ENCODE measurements at places on chromosomes 4 and X.

DNA sequence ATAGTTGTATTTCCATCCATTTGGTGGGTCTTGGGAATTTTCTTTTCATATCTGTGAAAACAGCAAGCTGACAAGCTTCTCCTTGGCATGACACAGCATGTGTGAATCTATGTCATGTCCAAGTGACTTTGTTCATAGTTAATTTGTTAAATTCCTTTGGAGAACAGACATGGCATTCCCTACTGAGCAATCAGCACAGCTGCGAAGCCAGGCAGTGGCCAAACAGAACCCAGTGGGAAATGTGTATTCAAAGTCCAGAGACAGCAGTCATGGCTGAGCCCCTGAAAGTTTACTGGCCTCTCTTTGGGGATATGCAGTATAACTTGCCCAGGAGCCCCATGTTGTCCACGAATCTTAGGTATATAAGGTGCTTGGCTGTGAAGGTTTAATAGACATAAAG lies 474.7 kb downstream of the NKX6-1 start:
- DNase-seq = no peak

DNA sequence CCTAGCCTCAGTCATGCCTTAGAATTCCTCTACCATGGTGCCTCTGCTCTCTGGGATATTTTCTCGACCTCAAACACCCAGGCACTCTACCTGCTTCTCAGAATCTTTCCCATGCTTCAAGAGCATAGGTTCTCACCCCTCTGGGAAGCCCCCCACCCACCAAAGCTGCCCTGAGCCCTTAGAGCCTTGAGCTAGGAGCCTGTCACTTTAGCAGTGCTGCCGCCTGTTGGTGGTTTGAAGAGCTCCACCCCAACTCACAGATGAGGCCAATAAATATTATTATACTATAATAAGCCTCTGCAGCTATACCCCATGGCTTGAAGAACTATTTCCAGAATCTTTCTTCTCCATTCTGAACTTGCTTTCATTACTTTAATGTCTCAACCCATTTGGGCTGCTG lies 109.7 kb downstream of the RTL5 start:
- DNase-seq = no peak

GRCh38 chr4:84050015-84050414 lies 449.1 kb downstream of the NKX6-1 start:
- DNase-seq = no peak

DNA sequence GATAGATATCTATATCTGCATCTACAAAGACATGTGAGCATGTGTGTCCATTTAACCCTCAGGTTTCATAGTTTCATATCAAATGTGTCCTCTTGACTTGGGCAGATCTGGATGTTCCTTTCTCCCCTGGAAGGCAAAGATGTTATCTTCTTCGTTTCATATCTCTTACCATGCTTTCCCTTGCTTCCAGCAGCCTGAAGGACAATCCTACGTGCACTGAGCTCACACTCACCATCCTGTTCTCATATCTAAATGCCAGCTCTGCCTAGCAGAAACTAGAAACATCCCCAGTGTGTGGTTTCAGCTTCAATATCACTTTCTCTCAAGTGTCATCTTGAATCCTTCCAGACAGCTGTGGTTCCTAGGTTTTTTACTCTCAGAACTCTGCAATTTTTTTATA lies 66.2 kb downstream of the ZAR1 start:
- no peak for DNase-seq

DNA sequence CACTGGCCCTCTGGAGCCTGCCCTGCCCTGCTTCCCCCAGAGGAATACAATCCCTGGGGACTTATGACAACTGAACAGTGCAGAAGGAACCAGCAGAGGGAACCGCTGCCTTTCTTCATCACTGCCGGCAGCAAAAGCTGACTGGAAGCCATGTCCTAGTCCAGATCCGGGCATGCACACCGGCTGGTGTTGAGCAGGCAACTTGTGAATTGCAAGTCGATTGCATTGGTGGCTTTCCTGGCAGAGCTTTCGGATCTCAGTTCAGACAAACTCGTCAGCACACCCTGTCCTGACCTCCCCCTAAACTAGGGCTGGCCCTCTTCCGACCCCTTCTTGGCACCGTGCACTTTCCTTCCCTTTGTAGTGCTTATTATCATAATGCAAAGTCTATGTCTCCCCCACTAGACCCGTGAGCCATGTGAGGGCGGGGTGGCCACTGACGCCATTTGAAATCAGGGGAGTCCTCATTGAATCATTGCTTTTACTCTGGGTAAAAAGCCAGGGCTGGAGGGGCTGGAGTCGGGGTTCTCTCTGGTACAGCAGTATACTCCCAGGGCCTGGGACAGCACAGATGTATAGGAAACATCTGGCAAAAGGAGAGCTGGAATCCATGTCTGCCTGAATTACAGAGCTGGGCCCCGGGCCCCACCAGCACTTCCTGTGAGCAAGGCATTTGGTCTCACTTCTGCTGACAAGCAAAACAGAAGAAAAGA lies 1.8 kb downstream of the ARHGAP4 start:
- no peak for DNase-seq

DNA sequence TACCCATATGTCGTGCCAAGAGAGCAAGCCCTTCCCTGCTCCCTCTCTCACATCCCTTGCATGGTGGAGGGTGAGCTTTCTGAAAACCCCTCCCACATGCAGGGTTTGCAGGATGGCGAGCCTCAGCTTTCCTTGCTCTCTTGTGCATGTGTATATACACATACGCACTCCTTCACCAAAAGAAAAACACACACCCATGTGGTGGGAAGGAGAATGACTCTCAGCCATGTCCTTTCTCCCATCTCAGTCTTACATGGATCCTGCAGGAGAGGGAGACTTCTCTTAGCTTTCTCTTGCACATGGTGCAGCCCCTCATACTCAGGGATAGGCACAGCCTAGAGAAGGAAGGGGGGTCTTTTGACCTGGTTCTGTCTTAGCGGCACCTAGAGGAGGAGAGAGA lies 81.1 kb downstream of the CLCN5 start:
- DNase-seq = no peak

- DNase-seq = no peak
Measured at GRCh38 chrX:40263014-40263560, 165.3 kb upstream of the BCOR start.

DNA sequence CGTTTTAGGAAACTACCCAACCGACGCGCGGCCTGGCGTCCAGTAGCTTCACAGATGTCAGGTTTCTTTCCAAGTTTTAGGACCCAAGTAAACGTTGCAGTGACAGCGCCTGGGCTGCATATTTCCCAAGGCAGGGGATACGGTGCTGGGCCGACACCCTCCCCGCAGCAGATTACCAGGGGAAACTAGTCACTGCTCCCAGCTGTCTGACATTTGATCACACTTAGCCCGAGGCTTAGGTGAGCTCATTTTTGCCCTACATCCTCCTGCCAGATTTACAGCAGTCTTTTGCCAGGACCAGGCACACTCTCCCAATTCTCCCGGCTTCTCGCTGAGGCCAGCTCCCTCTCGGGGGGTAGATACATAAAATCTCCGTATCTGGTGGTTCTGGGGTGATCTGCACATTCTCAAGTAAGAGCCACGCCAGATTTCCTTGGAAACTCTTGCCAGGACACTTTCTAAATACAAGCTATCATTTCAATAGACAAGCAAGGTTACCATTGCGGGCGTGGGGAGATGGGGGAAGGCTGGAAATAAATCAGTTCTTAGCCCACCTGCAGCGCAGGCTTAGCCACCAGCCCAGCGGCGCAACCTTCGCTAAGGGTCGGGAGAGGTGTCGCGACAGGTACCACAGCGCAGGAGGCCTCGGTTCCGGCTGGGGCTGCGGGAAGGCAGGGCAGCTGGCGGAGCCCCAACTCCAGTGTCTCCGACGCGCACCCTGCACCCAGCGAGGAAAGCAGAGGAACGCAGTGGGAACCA lies 2.5 kb upstream of the SOX3 start:
- no peak for DNase-seq
